ENCODE measurements at places on chromosomes 7 and 10.

GRCh38 chr10:57963546-57963945, 304.1 kb downstream of the IPMK start:
- DNase-seq = no peak

DNA sequence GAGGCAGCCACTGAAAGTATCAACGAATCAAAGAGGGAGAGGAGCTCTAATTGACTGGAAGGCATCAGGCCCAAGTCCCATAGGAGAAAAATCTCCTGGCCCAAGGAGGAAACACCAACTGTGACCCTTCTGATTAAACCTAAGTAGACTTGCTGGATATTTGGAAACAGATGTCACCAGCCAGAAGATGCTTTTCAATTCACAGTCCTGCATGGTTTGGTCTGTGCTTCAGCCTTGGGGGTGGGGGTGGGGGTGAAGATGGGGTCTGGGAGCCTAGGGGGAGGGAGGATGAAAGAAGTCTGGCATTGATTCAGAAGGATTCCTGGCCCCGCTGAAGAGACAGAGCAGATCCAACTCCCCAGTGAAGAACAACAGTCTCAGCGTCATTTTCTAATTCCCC, 623.7 kb downstream of the PARD3 start:
- no peak for DNase-seq

GRCh38 chr7:136452949-136453348, 415.5 kb upstream of the CHRM2 start:
- no peak for DNase-seq

DNA sequence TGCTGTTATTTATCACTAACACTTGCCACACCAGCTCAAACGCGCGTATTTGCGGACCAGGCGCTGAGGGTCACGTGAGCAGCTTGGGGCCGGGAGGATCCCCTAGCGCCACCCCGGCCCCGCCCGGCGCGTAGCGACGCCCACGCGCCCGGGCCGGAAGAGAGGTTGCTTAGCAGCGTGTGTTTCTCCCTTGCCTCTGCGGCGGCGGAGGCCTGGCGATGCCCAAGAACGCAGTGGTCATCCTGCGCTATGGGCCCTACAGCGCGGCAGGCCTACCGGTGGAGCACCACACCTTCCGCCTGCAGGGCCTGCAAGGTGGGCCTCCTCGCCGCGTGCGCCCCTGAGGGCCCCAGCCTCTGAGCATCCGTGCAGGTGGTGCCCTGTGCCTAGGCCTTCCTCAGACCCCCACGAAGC, at the start of gene C10orf53:
TSS of gene C10orf53 (plus strand) at position 172 of the 414 bp plus-strand sequence. CDS start at position 219, 47 bp downstream.
- no peak for DNase-seq

DNA sequence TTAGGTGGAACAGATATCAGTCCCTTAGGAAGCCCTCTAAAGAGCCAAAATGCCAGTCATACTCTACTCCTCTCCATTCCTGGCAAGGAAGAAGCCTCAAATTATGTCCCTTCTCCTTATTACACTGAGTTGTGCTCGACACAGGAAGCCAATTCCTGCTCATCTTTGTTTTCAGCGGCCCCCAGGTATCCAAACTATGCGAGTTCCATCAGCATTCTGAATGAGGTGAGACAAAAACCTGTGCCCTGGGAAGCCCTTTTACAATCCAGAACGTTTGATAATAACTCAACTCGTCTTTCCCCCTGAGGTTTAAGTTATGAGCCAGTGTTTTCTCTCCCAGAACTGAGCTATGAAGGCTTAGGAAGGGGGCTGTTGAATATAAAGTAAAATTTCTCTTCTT, 580.5 kb downstream of the NXPH1 start:
- DNase-seq = no peak

- DNase-seq = no peak
Observed at GRCh38 chr10:103441206-103441605, 11.0 kb downstream of the CALHM2 start.

DNA sequence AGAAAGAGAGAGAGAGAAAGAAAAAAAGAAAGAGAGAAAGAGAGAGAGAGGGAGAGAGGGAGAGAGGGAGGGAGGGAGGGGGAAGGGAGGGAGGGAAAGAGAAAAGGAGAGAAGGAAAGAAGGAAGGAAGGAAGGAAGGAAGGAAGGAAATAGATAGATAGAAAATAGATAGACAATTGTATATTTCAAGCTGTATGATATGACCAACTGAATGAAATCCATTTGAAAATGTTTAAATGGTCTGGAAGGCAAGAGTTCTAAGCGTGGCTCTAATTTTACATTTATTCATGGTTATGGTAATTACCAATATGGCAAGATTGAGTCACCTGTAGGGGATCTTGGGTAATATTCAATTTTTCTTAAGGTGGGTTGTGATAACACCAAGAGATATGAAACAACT, 24.4 kb upstream of the CTAGE4 start:
- DNase-seq = no peak

GRCh38 chr7:121182902-121183301, 145.9 kb upstream of the WNT16 start:
- no peak for DNase-seq

- peak; percentile 48 for DNase-seq
Observed at GRCh38 chr7:149239345-149240143, at the start of gene ZNF212. Gene ZNF212 (plus strand): TSS chr7:149239651. CDS start chr7:149239779, 128 bp downstream.

DNA sequence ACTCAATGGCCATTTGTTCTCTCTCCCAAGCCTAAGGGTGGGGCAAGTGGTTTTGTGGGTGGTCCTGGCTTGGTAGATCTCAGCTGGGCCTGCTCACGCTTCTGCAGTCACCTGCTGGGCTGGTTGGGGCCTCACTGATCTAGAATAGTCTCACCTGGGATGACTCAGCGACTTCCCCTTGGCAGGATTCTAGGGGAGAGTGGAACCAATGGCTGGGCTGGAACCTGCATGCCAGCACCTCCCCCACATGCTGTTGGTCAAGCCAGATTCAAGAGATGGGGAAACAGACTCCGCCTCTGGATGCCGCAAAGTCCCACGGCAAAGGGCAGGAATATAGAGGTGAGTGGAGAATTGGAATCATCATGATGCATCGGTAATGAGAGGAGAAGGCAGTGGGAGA, 292.9 kb upstream of the NPVF start:
- DNase-seq = no peak

- no peak for DNase-seq
Observed at GRCh38 chr7:99184532-99185218, 23.2 kb downstream of the KPNA7 start.

DNA sequence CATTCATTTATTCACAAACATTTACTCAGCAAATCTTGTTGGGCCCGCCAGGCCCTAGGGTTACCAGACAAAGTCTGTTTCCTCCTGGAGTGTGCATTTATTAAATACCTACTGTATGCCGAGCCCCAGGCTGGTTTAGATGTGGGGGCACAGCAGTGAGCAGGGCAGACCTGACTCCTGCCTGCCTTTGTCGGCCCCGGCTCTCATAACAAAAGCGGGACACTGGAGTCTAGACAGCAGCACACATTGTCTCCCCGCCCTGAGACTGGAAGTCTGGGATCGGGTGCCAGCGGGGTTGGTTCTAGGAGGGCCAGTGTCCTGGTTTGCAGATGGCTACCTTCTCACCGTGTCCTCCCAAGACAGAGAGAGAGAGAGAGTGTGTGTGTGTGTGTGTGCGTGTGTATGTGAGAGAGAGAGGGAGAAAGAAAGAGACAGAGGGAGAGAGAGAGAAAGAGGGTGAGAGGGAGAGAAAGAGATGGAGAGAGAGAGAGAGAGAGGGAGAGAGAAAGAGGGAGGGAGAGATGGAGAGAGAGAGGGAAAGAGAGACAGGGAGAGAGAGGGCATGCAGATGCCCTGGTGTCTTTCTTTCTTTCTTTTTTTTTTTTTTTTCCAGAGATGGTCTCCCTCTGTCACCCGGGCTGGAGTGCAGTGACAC, 25.9 kb downstream of the ELFN1 start:
- DNase-seq = no peak

DNA sequence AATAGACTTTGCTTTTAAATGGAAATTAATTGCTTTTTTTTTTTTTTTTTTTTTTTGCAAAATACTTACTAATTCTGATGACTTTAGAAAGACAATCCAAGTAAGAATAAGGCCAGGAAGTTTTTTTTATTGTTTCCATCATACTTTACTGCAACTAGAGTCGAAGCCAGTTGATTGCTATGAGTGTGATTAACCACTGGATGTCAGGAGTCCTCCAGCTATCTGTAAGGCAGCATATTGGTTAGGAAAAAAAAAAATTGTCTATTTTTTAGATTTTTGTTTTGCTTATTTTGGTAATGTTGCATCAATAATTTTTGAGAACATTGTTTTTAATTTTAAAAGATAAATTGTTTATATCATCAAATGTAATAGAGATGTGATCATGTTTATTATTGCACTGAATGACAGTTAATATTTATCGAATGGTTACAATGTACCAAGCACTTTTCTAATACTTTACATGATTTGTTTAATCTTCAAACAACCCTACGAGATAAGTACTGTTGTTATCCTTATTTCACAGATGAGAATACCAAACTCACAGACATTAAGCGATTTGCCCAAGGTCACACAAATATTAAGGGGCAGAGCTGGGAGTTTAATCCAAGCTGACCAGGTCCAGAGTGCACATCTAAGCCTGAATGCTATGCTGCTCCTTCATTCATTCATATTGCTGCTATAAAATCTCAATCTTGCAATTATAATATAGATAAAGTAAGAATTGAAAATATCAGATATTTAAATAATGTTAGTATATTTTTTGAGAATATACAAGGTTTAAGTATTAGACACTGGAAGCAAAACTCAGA, 19.9 kb upstream of the LMOD2 start:
- DNase-seq = no peak

- DNase-seq = no peak
Observed at GRCh38 chr10:6494442-6494819, 85.6 kb downstream of the PRKCQ start.

DNA sequence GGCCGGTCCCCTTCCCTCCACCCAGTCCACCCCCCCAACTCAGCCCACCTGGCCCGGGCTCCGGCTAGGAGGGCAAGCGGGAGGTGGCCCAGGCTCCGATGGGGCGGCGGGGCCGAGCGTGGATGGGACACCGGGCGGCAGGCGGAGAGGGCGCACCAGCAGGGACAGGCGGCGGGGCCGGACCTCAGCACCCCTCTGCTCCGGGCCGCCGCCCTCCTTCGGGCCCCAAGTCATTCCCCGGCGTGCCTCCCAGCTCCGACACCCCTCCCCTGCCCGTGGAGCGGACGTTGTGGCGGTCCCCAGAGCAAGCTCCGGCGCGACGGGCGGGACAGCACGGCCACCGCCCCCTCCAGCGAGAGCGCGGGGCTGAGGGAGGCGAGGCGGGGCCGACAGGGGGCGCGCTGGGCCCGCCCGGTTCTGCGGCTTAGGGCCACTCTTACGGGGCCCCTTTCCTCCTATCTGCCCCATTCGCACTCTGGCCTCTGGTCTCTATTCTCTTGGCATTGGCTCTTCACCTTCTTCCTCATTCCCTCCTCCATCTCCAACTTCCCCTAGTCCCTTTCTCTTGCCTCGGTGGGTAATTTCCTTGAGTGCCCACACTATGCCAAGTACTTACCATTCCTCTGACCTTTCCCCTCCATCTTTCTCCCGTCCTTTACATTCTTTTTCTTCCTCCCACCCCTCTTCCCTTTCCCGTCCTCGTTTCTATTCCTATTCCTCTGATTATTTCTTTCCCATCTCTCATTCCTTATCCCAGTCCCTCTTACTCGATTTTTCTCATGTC, 701 bp upstream of the GBX1 start:
- no peak for DNase-seq

DNA sequence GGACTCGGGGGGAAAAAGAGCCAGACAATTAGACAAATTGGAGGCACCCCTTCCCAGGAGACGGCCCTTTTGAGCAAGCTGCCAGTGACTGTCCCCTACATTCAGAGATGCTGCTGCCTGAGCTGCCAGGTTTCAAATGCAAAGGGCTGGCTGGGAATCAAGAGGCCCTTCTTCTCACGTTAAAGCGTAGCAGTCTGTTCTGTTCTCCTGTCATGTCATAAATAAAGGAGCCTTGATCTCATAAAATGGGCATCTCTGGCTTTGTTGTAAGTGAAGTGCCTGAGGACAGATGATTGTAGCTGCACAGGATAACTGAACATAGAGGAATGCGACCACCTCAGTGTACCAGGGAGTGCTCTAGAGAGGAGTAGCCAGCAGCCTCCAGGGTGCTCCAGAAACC, 917.9 kb downstream of the GRID1 start:
- no peak for DNase-seq

- no peak for DNase-seq
Observed at GRCh38 chr7:134554417-134554966, 5.6 kb downstream of the AKR1B15 start.

GRCh38 chr7:134502463-134503371, 24.6 kb upstream of the AKR1B10 start:
- DNase-seq = no peak

DNA sequence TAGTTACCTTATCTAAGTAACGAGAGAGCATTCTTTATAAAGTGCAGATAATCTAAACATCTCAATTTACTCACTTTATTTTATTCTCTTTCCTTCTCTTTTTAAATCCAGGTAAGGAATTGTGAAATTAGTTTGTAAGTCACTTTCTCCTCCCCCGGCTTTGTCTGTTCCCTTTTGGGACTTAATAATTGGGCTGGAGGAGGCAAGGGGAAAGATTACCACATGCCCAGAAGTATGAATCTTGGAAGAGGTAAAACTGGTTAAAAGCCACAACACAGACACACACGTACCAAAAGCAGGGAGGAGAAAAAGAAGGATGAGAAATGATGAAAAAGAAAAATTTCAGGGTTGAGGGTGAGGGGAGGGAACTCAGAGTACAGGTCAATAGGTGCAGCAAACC, 63.3 kb upstream of the LRRC17 start:
- no peak for DNase-seq

GRCh38 chr10:35933940-35934641, 292.0 kb upstream of the FZD8 start:
- no peak for DNase-seq

DNA sequence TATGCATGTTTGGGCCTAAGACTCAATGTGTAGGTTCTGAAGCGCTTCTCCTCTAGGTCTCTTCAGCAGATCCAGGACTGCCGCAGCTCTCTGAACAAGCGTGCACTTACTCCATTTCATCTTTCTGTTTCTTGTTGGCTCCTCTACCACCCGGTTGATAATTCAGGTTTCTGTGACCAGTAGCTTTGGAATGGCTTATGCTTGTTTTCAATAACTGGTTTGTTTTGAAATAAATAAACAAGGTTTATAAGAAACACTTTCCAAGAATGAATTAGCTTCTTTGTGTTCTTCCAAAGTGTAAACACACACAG, 1.5 kb downstream of the MDFIC start:
- DNase-seq = no peak

DNA sequence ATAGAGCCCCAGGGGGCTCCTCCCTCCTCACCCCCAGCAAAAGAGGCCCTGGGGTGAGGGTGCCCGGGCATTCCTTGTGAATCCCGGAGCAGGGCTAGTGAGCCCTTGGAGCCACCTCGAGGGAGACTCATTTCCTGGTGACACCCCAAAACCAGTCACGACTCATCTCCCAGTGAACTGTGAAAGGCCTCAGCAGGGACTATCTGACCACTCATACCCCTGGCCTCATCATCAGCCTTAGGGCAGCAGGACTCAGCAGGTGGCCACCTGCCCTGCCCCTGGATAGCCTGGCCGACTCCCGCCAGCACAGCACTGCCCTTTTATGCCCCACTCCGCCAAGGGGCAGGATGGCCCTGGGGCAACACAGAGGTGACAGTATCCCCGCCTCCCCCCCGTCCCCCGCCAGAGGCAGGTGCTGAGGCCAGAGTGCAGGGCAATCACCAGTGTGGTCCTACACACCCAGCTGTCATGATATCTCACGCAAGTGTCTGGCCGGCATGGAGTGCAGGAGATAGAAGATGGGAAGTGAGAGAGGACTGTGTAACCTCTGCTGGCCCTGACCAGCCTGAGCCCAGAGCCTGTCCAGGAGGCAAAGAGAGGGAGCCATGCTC, 3.2 kb downstream of the SNCG start:
- DNase-seq = no peak

GRCh38 chr10:52772623-52773022, at the start of gene MBL2:
Gene MBL2 (minus strand): TSS chr10:52772784. CDS start chr10:52771635, 1,149 bp downstream.
- DNase-seq = no peak

- no peak for DNase-seq
Observed at GRCh38 chr7:149598721-149599308, 101.2 kb upstream of the ZNF746 start.
